ENCODE measurements at places on chromosomes 1 and 21.

DNA sequence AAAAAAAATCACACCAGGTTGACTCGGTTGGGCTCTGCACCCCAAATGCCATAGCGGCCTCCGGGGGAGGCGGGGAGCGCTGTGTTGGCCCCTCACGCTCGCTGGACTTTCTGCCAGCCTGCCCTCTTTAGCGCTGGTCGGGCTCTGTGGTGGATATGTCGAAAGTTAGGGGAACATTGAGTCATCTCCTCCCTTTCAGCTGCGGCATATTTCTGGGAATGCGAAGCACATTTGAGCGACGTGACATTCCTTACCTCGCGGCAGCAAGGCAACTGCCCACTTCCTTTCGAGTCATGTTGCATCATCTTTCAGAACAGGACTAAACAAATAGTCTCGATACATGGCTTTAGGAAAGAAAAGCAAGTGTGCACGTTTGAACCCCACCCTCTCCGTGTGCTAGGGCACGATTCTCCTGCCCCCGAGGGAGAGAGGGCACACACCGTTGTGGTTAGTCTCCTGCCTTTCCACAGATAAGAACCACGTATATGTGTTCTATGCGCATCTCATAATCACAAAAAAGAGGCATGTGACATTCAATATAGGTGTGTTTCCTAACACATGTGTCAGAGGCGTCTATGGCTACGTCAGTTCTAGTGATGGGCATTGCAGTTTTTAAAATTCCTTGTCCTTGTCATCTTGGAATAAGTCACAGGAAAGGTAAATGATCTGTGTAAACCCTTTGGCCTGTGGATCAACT lies 105.9 kb upstream of the SLC45A1 start:
- no peak for DNase-seq

DNA sequence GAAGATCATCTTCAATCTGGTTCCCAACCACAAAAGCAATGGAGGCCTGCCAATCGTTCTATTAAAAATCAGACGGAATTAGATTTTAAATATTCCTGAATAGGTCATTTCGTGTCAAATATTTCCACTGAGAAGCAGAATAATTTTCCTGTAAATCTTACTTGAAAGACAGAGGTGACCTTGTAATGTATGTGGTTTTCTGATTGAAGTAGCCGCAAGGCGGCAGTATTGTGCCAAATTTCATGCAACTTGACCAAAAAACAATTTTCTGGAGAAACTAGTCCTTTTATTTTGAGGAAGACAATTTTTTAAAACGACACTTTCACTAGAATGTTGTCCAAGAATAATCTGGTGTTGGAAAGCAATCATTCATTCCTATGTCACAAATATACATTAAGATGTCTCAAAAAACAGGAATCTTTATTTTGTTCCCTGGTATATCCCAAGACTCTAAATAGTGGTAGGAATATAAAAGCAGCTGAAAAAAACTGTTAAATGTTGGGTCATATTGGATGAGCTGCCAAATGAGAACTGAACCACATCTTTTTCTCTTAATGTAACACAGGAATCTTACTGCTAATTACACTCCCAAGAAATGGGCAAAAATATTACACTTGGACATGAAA lies 33.6 kb downstream of the SPAG17 start:
- no peak for DNase-seq

GRCh38 chr1:92430030-92430429 lies 56.7 kb downstream of the GFI1 start:
- no peak for DNase-seq

DNA sequence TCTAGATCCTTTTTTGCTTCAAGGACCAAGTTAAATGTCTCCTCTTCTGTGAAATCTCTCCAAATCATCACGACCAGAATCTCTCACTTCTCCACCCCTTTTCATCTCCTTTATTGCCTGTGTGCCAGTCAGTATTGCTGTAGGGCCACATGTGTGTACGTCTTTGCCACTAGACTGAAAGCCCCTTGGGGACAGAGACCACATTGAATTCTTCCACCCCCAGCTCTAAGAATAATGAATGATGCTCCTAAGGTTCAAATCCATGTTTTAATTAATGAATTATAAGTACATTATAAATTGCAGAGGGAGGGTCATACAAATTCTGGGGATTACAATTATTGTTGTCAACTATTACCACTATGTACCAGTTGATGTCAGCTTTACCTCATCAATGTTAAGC lies 343.8 kb downstream of the USP25 start:
- DNase-seq, result no peak

- DNase-seq, result no peak
These were observed 1.0 kb downstream of the OLFML2B start for GRCh38 chr1:162022626-162023025.

GRCh38 chr1:36802018-36802417 lies 232.3 kb downstream of the GRIK3 start:
- no peak for DNase-seq
